ENCODE measurements at places on chromosomes 5 and 9.

DNA sequence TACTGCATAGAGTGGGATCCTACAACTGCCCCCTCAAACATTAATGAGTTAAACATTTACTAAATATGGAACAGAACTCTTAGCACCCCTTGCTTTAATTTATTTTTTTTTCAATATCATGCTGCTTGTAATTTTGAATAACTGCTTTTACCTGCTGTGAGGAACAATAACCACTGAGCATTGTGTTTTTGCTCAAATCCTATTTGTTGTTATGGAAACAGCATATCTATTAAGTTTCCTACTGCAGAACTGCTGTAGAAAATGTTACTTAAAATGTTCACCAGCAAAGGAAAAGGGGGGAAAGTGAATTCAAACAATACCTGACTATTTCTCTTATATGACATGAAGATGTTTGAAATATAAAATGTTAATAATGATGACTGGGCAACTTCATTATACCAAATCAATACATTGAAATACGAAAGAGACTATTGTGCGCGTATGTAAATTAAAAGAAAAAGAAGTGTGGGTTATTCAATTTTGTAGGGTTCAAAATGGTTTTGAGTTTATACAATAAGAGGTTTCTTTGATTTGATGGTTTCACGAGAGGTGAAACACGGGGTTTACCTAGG, 1043.8 kb upstream of the NUDT12 start:
- DNase-seq = no peak

DNA sequence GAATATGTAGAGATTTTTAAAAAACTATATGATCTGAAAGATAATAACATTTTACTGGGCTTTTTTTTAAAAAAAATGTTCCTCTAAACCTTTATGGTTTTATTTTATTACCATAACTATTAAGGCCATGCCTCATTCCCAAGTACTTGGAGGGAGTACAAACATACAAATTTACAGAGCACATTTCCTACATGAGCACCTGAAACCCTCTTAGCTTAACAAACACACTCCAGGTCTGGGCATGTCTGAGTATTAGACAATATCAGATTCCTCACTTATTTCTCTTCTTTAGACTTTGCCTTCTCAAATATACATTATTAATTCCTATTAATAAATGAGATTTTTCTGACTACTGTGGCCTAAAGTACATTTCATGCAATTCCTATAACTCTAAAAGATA, 319.2 kb downstream of the SLCO4C1 start:
- DNase-seq = no peak

DNA sequence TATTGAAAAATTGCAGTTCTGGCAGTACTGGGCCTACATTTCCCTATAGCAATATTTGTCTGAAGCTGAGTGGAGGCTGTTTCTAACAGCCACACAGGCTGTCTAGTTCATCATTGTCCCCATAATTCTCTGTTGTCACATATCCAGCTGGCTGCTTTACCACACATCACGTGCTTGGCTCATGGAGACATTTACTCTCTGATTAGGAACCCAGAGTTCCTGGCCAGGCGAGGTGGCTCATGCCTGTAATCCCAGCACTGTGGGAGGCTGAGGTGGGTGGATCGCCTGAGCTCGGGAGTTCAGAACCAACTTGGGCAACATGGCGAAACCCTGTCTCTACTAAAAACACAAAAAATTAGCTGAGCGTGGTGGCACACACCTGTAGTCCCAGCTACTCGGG, 81.4 kb downstream of the PGM5 start:
- no peak for DNase-seq

DNA sequence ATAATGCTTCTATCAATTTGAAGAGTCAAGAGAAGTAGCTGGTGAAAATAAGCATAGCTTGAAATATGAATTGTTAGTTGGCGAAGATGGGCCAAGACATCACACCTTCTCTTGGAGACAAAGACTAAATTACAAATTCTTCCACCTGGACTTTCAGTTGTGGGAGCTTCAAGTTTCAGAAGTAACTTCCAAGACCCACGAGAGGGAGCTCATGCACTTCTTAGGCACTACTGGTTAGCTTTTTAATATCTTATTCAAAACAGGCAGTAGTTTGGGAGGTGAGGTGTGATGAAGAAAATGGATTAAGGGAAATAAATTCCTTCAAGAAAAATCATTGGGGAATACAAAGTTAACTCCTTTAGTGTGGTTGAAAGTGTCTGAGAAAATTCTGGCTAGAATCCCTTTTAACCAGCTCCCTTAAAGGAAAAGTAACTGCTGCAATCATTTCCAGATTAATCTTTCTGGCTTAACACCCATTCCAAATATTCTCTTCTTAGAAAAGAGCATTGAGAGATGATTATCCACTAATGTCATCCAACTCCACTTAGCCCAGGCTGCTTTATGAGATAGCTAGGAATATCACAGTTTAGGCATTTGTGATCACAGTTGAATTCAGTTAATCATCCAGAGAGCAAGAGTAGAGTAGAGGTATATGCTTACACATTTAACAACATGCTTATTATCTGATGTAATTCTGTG, 139.5 kb upstream of the DMRTA1 start:
- peak; percentile 56 for DNase-seq

- no peak for DNase-seq
Observed at GRCh38 chr5:31078956-31079355, 114.5 kb upstream of the CDH6 start.

GRCh38 chr5:177432143-177432838, 5.8 kb downstream of the GRK6 start:
- DNase-seq = no peak

DNA sequence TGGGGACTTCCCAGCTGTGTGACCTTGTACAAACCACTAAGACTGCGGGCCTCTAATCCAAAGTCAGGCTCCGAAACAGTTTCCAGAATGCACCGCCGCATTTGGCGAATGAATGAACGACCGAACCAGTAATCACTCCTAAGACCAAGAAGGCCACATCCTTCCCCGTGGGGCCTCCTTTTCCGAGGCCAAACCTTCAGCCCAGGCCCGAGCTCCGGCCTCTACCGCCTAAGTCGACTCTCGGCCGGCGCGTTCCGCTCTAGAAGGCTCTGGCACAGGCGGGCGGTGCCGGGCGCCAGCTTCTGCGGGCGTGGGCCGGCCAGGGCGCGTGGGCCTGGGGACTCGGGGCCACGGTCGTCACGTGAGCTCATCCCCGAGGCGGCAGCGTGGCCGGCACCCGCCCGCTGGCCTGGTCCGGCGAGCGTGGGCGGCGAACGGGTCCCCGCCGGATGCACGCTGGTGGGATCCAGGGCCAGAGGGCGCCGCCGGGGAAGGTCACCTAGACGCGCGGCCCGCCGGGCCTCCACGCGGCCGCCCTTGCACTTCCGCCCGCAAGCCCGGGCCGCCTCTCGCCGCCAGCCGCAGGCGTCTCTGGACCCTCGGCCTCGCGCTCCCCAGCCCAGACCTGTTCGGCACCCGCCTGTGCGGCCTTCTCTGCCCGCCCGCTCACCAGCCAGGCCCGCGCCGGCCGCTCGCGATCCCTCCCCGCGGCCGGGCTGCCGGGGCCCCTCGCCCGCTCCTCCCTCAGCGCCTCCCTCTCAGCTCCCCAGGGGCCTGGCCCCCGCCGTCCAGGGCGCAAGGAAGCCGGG, 754 bp downstream of the VDAC1 start:
- DNase-seq = peak; percentile 45

GRCh38 chr9:133403766-133404453, 13.9 kb downstream of the REXO4 start:
- no peak for DNase-seq

- DNase-seq = no peak
Observed at GRCh38 chr5:52328220-52328806, 459.4 kb upstream of the ITGA1 start.

DNA sequence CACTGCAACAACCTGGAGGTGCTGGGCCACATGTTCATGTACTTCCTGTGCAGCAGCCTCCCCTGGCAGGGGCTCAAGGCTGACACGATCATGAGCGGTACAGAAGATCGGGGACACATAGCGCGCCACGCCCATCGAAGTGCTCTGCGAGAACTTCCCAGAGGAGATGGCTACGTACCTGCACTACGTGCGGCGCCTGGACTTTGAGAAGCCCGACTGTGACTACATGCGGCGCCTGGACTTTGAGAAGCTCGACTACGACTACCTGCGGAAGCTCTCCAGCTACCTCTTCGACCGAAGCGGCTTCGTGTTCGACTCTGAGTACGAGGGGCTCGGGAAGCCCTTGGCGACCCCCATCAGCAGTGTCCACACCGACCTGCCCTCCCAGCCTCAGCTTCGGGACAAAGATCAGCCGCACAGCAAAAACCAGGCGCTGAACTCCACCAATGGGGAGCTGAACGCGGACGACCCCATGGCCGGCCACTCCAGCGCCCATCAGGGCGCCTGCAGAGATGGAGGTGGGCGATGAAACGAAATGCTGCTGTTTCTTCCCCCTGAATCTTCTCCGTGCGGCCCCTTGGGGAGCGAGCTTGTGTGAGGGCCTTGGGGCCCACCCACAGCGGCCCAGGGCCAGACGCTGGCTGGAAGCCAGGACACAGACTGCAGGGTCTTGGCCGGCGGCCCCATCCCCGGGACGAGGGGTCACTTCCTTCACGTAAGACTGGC, 56.5 kb downstream of the JAK2 start:
- no peak for DNase-seq

- DNase-seq = no peak
Observed at GRCh38 chr5:120419127-120419526, 45.0 kb upstream of the PRR16 start.

- DNase-seq = peak; percentile 74
Observed at GRCh38 chr5:141359790-141360426, at the start of gene PCDHGB2. Gene PCDHGB2, plus strand, starts transcription at chr5:141359994. Its CDS starts 142 bp downstream, at chr5:141360136.

DNA sequence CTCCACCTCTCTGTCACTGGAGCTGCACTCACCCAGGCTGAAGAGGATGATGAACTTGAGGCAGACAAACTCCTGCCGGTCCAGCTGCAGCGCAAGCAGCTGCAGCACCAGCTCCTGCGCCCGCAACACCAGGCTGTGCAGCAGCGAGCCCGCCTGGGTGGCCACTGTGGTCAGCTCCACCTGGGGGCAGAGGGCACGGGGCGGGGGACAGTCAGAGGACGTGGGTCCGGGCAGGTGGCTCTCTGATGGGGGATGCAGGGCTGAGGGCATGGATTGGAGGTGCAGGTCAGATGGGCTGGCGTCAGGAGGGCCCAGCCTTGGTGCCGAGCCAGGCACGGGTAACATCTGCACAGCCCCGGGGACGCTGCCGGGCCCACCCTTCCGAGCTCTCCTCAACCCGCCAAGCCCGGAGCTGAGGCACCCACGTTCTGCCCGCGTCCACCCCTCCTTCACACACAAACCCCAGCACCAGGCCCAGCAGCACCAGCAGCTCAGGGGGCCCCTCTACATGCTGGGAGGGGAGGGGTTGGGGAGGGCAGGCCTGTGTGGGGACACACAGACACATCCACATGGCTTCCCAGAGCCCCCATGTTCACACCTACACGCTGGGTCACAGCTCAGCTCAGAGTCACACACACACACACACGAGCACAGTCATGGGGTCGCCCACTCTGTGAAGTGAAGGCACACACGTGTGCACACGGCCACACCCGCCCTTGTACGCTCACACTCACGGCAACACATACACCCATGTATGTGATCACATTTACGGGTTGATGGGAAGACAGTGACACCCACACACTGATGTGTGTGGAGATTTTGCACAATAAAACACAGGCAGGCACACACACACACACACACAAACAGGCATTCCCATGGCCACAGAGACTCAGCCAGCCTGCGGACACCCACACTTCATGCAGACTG, 15.9 kb downstream of the NR5A1 start:
- DNase-seq = no peak

DNA sequence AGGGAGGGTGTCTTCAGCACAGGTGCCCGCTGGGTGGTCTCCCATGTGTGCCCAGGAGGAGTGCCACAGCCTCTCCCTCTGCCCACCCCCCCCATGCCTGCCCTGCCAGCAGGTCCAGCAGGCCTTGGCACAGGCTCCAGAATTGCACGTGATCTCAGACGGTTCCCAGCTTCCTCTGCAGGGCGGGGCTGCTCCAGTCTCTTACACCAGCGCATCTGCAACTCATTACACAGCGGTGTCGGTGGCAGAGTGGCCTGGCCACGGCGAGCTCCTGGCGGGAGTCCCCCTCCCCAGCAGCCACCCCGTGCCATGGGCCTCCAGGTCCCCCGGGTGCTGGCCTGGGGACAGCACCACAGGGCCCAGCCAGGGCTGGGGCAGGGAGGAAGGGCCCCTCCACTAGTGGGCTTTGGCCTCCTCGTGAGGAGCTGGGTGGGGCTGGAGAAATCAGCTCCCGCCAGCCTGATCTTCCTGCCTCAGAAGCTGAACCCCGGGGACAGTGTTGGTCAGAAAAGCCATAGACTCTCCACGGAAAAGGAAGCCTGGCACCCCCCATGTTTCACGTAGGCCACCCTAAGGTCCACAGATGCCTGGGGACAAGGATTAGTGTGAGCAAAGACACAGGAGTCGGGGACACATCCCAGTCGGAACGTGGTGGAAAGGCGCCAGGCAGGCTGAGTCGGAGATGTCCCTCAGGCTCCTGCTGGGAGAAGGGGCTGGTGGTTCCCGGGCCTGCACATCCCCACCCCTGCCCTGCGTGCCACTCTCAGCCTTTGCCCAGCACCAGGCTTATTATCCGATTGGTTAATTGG, 40.2 kb downstream of the RXRA start:
- peak; percentile 85 for DNase-seq

- no peak for DNase-seq
Observed at GRCh38 chr5:118069452-118069851, 918.9 kb downstream of the DTWD2 start.

DNA sequence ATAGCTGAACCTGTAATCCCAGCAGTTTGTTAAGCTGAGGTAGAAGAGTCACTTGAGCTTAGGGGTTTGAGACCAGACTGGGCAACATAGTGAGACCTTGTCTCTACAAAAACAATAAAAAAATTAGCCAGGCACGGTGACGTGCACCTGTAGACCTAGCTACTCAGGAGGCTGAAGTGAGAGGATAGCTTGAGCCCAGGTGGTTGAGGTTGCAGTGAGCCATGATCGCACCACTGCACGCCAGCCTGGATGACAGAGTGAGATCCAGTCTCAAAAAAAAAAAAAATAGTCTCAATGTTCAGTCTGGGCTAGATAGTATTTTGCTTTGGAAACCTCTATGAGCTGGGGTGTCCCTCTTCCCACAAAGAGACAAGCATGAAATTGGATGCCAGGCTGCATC, 51.9 kb upstream of the IQGAP2 start:
- no peak for DNase-seq

DNA sequence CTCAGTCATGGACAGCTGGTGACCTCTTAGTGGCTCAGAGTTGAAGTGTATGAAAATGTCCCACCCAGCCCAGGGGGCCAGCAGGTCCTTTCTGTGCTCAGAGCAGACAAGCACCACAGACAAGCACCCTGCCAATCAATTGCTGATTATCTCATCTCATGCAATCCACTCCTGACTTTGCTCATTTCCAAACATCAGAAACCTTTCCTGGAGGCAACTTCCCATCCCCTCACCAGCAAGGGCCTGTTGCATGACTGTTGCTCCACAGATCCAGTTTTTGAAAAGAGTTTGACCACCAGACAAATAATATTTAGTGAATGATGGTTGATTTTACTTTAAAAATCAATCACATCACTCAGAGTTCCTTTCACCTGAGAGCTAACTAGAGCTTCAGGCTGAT, 397.3 kb upstream of the KLF4 start:
- DNase-seq = no peak

GRCh38 chr9:87557996-87558395, 60.3 kb downstream of the DAPK1 start:
- DNase-seq = peak; percentile 17

GRCh38 chr9:37486256-37486615, 488 bp downstream of the POLR1E start:
- no peak for DNase-seq
